ENCODE measurements at places on chromosomes 6 and 20.
A peak's percentile ranks its signal among the peaks of the same experiment; 100 is the strongest.

DNA sequence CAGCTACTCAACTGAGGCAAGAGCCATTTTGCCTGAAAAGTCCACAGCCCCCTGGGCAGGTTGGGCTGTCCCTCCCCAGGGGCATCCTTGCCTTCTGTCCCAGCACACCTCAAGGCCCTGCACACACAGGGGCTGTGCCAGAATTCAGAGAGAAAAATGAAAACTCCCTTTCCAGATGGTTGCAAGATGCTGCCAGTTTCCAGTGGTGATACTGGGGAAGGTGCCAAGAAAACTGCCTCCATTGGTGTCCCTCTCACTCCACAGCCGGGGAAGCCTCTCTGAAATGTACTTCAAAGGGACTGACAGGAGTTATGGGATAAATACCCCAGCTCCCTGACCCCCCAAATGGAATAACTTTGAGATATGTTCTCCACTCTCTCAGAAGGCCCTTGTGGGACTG is 154.2 kb upstream of the MAFB start:
- DNase-seq, result no peak

- DNase-seq, result no peak
These were observed 925.0 kb upstream of the MAN1A1 start for GRCh38 chr6:120274547-120274946.

- DNase-seq, result peak; percentile 21
These were observed 15.1 kb upstream of the PPP1R16B start for GRCh38 chr20:38790200-38791053.

DNA sequence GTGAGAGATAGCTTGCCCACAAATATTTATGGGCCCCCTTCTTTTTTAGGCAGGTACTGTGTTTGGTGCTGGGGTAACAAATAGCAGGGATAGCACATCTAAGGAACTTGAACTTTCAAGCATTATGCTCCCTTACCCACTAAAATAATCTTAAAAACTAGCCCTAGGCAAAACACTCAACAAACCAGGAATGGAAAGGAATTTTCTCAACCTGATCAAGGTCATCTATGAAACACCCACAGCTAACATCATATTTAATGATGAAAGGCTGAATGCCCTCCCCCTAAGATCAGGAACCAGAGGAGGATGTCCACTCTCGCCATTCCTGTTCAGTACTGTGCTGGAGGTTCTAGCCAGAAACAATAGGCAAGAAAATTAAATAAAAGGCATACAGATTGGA is 8.7 kb upstream of the SRPK1 start:
- no peak for DNase-seq

- DNase-seq, result peak; percentile 47
These were observed 611 bp downstream of the EPB41L2 start for GRCh38 chr6:131062241-131063027.

DNA sequence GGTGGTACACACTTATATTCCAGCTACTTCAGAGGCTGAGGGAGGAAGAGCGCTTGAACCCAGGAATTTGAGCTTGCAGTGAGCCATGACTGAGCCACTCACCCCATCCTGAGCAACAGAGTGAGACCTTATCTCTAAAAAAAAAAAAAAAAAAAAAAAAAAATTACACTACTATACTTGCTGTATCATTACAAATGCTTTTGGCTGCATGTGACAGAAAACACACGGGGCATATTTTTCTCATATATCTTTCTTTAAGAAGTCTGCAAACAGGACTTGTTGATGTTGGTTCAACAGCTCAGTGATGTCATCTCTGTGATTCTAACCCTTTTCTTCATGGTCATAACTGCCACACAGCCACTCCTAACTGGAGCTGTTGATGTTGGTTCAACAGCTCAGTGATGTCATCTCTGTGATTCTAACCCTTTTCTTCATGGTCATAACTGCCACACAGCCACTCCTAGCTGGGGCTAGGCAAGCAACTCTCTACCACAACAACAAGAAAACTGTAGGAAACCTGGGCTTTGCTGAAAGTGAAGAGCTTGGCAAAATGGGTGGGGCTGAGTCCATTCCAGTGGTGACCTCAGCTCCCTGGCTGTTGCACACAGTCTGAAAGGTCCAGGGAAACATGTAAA is 19.8 kb downstream of the MTFR2 start:
- DNase-seq, result peak; percentile 76

GRCh38 chr6:35173044-35173426 is 31.9 kb upstream of the TCP11 start:
- no peak for DNase-seq

- no peak for DNase-seq
These were observed 3.6 kb downstream of the NT5E start for GRCh38 chr6:85453490-85453889.

- DNase-seq, result no peak
These were observed 62.9 kb downstream of the GTF2H5 start for GRCh38 chr6:158230967-158231550.

DNA sequence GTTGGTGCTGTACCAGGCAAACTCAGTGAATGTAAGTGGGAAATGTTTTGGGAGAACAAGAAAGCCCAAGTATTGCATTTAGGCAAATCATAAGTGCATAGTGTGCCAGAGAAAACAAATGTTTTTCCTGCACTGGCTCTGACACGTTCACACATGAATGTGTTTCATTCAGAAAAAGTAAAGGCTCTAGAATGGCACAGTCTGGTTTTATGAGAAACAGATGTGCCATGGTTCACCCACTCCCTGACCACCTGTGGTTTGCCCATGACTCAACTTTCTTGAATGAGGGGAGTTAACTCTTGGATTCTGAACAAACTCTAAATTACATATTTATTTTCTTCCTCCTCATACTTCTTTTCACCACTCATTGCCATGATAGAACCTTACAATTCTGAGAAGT is 126.9 kb downstream of the KCNQ5 start:
- DNase-seq, result no peak
